Cardiac septum (tissue), 1 donor: ENCODE measurements at places on chromosomes 7 and 10. TPM values are rescaled to one million over a fixed set of nuclear protein-coding genes. Genes with fewer than 3 reads are reported as not detected.
A peak's percentile ranks its signal among the peaks of the same experiment; 100 is the strongest.

MBL2 gene
- total RNA-seq: not detected

MMP21 gene
- total RNA-seq: not detected

GPER1 gene
- 2.9 TPM for total RNA-seq

TMEM248 gene
- total RNA-seq: 50.2 TPM

- no peak for DNase-seq
Measured at GRCh38 chr10:103699611-103700435, 155.6 kb downstream of the SH3PXD2A start.

- DNase-seq: no peak
Measured at GRCh38 chr10:35011771-35012191, 78.4 kb downstream of the CUL2 start.

GRCh38 chr7:143385891-143386781 lies 5.0 kb downstream of the ZYX start:
- DNase-seq: no peak

DNA sequence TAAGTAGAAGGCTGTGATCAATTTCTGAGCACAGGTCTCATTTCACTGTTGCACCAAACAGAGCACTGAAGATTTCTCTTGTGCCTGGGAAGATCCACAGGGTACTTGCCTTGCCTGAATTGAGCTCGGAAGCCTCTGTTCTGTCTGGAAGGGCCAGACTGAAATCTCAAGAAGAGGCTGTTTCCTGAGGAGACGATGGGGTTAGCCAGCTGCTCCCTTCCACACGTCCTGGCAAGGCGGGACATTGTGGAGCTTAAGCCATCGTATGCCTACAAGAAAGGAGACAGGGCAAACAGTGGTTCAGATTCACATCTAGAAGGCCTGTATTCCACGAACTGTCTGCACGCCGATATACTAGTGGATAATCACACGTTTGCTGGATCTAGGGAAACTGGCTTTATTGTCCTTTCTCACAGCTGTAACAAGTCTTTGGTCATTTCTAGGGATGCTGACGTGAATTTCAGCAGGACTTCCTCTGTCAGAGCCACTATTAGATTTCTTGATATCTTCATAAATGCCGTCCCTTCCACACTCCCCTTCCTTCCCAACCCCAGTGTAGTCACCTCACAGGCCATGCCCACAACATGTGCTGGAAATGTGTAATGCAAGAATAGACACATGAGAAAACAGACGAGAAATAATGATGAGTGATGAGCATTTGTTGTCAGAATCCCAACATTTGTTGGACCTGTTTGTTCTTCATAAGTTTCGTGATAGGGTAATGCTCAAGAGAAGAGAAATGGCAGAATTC lies 137.2 kb upstream of the RSU1 start:
- DNase-seq: no peak

- DNase-seq: peak; percentile 85
Measured at GRCh38 chr10:99993701-99994689, 15.8 kb downstream of the DNMBP start.

DNA sequence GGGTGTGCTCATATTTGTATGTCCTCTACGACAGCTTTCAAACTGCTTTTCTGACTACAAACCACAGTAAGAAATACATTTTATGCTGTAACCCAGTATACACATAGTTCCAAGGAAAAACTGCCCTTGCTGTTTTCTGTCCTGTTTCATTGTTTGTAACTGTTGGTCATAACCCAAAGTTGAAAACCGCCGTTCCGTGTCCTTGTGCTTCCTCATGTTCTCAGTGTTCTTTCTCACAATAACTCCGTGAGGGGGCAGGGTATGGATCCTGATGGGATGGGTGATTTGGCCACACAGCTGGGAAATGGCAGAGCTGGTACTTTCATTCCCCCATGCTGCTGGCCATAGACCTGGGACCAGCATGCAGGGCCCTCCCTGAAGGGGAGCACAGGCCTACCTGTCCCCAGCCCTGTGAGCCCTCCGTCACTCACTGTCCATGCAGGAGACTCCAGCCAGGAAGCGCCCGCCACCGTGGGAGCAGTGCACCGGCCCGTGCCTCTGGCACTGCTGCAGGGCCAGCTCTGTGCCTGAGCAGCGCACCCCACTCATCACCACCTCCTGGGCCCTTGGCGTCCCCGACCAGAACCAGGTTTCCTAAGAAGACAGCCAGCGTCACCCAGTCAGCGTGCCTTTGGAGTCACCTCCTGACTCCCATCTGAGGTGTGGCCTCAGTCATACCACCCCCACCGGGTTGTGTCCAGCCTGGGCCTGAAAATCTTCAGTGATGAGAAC lies 12.7 kb downstream of the LOXL4 start:
- DNase-seq: no peak

DNA sequence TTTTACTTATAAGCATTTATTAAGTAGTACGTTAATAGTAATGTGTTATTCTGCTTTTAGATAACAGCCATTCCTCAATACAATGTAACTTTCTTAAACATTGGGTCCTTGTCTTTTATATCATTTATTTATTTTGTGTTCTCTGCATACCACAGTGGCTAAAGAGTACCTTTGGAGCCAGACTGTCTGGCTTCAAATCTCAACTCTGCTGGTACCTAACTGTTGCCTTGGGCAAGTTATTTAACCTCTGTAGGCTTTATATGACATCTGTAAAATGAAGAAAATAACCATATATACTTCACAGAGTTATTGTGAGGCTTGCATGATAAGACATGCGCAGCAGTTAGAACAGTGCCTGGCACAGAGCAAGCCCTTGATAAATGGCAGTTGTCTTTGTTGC lies 397.6 kb downstream of the MDFIC start:
- DNase-seq: no peak
